ENCODE measurements at places on chromosomes 1 and 21.

- no peak for DNase-seq
These were observed 1.2 kb upstream of the HPCAL4 start for GRCh38 chr1:39692152-39693074.

DNA sequence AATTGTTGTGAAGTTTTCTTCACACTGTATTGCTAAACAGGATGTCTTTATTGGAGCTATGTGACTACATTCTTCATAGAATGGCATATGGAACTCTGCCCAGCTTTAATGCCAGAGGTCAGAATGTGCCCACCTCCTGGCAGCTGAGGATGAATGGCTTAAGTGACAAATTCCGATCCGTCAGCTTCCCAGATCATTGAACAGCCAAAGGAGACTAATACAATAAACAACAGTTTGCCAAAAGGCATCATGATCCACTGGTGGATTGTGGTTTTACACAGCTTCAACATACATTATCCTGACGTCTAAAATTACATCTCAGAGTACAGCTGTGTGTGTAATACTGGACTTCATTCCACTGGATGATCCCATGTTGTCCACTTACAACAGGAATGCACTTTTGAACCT, 68.7 kb upstream of the C1orf105 start:
- no peak for DNase-seq

DNA sequence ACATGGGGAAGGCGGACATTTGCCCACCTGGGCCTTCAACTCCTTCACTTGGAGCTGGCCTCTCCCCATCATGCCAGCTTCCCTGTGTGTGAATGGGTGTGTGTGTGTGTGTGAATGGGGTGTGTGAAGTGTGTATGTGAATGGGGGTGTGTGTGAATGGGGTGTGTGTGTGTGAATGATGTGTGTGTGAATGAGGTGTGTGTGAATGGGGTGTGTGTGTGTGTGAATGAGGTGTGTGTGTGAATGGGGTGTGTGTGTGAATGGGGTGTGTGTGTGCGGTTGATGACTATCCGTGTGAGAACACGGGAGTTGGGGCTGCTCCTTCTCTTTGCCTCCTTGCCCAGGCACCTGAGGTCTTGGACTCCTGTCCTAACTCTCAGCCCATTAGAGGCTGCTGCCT, 9.6 kb downstream of the MFSD2A start:
- DNase-seq: no peak

DNA sequence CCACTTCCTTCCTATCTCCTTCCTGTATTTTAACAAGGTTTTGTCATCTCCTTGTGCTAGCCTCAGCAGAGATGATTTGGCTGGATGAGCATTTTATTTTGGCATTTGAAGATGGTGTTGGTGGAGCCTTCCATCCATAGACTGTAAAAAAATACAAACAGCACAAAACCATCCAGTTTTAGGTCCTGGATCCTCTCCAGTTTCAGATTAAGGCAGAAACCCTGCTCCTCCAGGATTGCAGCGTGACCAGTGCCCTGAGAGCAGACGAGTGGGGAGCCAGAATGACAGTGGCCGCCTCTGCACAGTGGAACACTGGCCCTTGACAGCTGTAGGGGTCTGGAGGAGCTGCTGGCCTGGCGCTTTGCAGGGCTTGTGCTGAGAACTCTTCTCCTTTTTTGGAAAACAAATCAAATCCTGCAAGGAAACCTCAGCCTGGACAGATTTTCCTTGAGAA, 72.2 kb upstream of the GADD45A start:
- DNase-seq: no peak

DNA sequence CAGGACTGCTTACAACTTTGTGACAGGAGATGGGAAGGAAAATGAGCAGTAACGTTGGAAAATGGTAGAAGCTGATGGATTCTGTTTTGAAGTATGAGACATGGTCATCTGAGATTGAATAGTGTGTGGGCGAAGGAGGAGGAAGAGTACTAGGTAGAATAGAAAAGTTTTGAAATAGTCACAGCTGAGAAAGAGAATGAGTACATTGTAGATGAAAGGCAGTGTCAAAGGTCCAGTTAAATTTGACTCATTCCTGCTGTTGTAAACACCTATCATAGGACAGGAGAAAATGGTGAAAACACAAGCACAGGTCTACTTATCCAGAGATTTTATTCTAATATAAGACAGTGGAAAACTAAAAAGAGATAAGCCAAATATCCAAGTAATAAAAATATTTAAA, 56.8 kb upstream of the CFHR3 start:
- no peak for DNase-seq

GRCh38 chr1:54777011-54777410, 12.7 kb upstream of the PARS2 start:
- no peak for DNase-seq

DNA sequence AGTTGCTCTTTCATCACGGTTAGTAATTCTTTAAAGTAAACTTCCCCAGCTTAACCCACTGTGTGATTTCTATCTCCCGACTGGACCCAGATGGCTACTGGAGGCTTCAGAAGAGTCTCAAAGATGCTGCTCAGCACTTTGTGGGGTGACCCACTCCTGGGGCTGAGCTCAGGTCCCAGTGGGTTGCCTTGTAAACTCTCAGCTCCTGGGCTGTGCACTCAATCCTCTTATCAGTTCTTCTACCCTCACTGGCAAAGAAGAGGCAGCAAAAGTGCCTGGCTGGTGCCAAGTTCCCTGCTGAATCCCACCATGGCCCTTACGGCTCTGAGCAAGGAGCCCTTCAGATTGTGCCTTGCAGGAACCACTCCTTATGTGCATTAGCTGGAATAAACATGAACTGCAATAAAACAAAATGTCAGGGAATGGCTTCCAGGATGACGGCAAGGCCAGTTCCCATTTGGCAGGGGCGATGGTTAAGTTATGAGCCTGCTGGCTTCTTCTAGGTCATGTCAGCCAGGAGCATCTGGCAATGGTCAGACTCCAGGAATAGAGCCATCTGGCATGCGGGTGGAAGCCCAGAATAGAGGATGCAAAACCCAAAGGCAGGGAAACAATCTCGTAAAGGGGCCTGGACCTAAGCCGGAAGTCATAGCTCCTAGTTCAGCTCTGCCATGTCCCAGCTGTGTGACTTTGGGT, 6.8 kb downstream of the MYOC start:
- DNase-seq: no peak

DNA sequence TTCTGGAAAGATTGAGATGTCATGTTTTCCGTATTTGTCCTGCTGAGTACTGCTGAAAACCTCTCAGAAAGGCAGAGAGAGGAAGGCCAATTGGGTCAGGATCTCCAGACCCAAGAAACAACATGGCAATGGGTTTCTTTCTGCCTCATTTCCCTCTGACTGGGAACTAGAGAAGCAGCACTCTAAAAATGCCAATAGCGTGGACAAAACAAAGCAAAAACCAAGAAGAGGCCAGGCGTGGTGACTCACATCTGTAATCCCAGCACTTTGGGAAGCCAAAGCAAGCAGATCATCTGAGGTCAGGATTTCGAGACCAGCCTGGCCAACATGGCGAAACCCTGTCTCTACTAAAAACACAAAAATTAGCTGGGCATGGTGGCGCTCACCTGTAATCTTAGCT, 18.3 kb downstream of the TNFRSF9 start:
- DNase-seq: no peak

DNA sequence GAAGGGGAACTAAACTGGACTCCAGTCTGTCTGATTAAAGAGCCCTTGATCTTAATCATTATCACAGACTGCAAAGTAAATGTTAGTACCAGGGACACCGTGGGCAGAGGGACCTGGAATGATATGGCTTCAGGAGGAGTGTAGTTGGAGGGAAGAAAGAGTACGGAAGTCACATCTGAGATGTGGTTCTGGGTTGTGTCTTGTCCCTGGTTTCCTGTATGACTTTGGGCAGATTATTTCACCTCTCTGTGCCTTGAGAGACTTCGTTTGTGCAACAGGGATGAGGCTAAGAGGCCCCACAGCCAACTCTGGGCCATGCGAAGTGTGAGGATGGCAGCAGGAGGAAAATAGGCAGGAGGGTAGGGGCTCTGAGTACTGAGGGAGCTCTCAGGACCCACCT, 76.1 kb upstream of the SLC2A1 start:
- no peak for DNase-seq

GRCh38 chr1:43473463-43473862, 19.7 kb upstream of the HYI start:
- DNase-seq: no peak

- no peak for DNase-seq
These were observed 98.4 kb downstream of the MAGI3 start for GRCh38 chr1:113488576-113489177.

GRCh38 chr21:43277481-43278351, 108.9 kb downstream of the CRYAA start:
- no peak for DNase-seq

DNA sequence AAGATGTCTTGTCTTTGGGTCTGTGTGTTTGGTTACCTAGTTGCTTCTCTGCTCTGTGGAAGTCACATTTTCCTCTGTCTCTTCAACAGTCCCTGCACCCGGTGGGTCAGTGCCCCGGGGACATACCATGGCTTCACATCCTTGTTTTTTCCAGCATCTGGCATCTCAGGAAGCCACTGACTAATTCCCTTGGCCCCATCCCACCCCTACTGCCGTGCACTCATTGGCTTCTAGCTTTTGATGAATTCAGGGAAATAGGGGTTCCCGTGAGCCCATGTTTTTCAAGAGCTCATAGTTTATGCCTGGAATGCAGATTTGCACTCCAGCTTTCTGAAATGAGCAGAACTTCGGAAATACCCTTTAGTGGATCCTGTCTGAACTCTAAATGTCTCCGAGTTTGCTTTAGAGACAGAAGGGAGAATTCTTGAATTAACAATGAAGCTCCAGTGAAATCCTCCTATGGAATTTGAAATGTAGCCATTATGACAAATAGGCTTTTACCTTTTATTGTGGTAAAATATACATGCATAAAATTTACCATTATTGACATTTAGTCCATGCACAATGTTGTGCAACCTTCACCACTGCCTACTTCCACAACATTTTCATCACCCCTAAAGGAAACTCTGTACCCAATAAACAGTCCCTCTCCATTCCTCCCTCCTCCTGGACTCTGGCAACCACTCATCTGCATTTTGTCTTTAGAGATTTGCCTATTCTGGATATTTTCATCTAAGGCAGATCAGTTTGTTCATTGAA, 67.5 kb downstream of the CLIC6 start:
- no peak for DNase-seq

DNA sequence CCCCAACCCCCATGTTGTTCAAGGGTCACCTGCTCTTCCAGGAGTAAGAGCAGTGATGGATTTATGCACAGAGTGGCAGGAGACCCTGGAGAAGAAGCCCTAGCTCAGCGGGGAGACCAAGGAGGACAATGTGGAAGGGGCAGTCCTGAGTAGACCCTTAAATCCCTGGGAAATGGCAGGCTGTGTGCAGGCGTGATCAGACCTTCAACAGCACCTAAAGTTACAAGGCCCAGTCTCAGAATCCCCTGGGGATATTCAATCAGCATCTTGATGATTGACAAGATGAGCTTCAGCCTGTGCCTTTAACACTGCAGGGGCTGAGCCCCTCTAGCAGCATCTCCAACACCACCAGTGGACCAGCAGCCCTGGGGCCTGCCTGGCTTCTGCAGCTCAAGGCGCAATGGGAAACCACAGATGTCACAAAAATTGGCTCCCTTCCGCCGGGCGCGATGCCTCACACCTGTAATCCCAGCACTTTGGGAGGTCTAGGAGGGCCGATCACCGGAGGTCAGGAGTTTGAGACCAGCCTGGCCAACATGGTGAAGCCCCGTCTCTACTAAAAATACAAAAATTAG, 60.4 kb downstream of the IRF2BP2 start:
- DNase-seq: no peak

GRCh38 chr1:218376722-218377121, 31.6 kb downstream of the TGFB2 start:
- no peak for DNase-seq

- no peak for DNase-seq
These were observed 151.7 kb upstream of the HMGB4 start for GRCh38 chr1:33712186-33712585.

DNA sequence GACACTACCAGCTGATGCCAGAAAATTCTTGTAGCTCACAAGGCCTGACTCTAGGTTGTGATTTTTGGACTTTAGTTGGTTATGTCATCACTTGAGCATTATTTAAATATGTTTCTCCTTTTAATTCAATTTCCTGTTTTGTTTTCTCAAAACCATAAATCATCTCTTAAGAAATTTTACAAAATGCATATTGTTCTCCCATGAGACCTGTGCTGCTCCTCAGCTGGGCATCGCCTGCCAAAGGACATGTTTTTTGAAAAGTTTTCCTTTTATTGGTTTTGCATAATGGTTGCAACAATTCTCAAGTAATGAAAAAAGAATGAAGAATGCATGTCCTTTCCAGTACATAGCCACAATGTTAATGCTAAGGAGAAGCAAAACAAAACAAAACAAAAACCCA, 204.7 kb upstream of the LYPLAL1 start:
- no peak for DNase-seq

- DNase-seq: no peak
These were observed 805.8 kb downstream of the ADGRL2 start for GRCh38 chr1:82606546-82606945.

DNA sequence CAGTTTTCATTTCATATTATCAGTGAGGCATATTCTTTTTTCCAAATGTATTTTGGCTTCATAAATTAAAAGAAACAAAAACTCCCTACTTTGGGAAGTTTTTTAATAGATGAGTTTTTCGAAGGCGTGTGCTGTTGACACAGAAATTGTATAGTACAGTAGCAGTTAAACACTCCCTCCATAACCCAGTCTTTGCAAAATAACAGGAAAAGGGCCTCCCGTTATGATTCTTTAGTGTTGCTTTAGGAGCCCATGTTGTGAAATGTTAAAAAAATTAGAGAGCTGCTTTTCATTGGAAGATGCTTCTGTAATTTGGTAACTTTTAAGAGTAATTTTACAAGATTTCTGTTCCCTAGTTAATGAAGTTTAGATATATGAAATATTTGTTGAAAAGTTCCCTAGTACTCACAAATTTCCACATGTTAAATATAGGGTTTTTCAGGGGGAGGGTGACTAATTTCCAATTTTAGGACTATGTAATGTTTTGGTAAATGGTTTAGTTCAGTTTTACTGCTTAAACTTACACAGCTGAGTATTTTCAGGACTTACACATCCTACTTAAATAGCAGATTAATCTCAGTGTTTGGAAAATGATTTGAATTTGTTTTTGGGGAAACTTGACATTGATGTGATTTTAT, 2.0 kb downstream of the CAMSAP2 start:
- DNase-seq: no peak

- DNase-seq: no peak
These were observed 2.1 kb downstream of the PEX19 start for GRCh38 chr1:160282807-160283206.

DNA sequence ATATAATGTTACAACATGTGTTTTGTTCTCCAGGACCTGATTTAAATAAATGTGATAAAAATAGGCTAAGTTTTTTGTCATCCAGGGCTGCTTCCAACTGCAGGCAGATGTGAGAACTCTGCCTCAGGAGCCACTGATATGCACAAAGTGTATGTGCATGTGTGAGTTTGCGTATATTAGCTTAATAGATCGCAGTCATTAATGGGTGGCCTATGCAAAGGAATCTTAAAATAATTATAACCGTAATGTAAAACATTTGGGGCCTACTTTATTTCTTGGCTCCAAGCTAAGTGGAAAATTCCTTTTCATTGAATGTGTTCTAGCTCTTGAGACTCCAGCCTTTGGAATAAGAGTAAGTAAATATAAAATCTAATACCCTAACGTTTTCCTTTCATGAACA, 16.8 kb downstream of the DHX9 start:
- DNase-seq: no peak

- DNase-seq: no peak
These were observed 78.0 kb downstream of the BCAR3 start for GRCh38 chr1:93603601-93604000.

All from activated T-helper 1 cell treated with anti-CD3 and anti-CD28 coated beads, Interleukin-2, amount 50 U/mL, for 16 hours (primary cell).